ENCODE measurements at places on chromosomes 16 and 17.

- no peak for DNase-seq
Measured at GRCh38 chr17:79137015-79137788, 62.6 kb downstream of the ENGASE start.

DNA sequence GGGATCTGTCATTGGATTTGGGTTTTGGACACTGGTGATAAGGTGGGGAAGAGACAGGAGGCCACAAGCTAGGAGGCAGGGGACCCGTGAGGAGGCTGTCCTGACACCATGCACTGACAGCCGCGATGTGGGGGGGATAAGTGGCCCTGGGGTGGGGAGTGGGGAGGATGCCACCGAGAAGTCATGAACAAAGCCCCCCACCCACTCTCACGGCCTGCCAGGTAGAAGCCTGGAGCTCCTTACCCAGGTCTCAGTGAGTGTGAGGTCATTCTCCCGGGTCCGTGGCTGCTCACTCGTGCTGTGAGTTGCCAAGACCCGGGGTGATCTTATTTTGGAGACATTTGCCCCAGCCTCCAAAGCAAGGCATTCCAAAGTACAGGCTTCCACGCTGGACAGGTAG lies 165.9 kb upstream of the TNRC6C start:
- no peak for DNase-seq

DNA sequence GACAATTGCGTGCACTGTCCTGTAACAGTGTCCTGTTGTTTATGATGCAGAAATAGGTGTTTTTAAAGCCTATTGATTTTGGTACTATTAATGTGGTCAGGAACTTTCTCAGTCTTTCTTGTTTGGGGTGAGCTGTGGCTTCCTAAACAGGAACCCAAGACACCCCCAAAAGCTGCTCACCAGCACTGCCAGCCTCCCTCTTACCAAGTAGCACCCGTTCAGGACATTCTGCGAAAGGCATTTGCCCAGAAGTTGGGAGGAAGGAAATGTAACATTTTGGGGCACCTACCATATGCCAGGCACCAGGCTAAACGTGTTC lies 21.6 kb upstream of the STH start:
- DNase-seq, result no peak

DNA sequence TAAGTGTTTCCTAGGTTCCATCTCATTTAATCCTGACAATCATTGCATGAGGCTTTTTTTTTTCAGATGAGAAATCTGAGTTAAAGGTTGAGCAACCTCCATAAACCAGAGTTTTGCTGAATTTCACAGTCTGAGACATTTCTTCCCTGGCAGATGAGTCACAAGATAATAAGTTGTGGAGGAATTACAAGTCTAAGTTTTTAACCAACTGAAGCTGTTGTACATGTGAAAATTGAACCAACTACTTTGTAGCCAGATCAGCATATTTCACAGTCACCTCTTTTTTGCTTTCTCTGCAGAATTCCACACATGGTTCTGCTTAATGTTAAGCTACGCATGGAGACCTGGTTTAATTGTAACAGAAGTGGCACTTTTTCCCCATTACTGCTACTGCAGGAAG lies 765.6 kb downstream of the CDH11 start:
- no peak for DNase-seq

DNA sequence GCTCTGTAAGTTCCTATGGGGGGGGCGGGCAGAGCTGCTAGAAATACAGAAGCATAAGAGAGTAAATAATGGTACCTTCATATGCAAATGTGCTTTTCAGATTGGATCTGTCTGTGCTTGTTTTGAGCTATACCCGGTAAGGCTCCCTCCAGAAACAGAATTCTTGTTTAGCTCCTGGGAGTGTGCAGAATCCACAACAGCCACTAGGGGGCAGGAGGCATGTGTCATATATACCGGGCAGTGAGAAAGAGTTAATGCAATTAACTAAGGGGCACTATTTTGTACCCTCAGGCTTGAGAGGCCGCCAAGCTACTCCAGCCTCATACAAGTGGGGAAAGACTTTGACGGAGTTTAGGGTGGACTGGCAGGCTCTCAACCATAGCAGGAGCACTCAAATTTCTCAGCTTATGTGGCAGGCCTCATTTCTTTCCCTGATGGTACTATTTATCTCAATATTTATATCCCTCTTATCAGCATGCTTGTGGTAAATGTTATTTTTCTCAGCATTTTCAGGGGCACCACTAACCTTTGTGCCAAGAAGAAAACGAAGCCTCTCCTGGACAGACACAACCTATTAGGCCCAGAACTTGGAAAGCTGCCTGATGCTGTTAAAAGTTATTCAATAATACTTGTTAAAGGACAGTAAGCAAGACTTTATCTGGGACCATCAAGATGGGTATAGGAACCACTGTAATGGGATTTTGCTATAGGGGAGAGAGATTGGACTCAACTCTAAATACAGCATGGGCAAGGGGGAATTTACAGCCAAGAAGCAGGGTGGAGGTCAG lies 10.7 kb upstream of the CENPV start:
- peak; percentile 49 for DNase-seq

DNA sequence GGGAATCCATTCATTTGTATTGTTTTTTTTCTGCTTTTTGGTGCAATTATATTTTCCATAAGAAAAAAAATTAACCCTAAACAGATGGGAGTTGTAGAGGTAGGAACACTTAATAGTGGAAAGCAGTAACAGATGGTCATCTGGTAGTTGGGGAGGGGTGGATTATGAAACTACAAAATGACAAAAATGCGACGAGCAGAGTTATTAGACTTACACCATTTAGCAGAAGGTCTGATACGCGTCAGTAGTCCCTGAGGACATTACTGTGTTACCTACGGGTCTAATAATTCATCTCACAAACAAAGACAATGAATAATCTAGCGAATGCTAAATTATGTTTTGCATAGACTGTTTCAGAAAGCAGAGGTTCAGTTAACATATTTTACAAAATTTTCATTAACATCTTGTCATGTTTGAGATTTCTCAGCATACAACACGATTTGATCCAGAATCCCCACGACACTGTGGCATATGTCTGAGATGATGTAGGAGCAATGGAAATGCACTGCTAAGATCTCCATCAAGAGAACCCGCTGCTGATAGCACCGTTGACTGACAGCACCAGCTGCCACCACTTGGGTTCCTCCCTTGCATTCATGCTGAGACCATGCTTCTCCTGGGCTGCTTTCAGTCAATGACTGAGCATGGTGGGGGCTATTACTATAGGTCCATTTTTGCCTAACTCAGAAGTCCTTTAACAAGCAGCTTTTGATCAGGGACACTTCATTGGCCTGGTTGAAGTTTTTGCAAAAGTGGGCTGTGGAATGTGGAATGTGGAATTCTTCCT lies 182.2 kb upstream of the CPHXL start:
- no peak for DNase-seq

GRCh38 chr16:53769787-53770186 lies 65.8 kb downstream of the FTO start:
- DNase-seq, result no peak

DNA sequence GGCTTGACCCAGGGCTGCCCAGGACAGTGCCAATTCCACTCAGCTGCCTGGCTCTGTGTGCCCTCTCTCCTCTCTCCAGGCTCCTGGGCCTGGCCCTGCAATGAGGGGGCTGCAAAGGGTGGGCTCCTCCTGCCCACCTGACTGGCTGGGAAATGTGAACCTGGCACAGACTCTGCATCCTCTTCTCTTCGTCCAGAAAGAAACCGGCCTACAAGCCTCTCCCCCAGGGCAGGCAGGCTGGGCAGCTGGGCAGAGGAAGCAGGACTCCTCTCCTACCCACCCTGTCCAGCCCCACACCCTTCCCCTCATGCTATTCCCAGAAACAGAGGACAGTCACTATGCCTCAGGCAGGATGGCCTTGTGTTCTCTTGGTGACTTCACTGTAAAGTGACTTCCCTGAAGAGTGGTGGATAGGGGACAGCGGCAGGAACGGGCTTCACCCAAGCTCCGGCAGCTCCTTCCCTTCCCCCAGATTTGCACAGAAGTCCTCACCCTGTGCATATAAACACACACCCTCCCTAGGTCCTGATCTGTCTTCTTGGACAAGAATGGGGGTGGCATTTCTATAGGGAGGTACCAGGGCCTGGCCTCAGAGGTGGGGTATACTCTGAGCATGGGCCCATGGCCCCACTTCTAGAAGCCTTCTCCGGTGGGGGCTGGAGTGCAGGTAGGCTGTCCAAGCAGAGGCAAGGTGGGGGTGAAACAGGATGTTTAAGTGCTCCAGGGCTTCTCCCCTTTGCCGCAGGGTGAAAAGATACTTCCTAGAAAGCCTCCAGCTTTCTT lies 4.9 kb upstream of the STAT5A start:
- DNase-seq, result no peak

GRCh38 chr17:80519091-80519781 lies 25.4 kb upstream of the RPTOR start:
- no peak for DNase-seq

GRCh38 chr17:76072148-76072858 lies at the start of gene SRP68:
Gene SRP68, minus strand, starts transcription at chr17:76072517. Its CDS starts 26 bp downstream, at chr17:76072491.
- peak; percentile 74 for DNase-seq

GRCh38 chr17:10992106-10992880 lies 154.4 kb upstream of the PIRT start:
- DNase-seq, result no peak

GRCh38 chr17:67718325-67718941 lies 697 bp downstream of the NOL11 start:
- DNase-seq, result peak; percentile 23
